ENCODE measurements at places on chromosomes 12 and 14.
A peak's percentile ranks its signal among the peaks of the same experiment; 100 is the strongest.

- no peak for DNase-seq
Observed at GRCh38 chr14:96989306-96989705, 192.1 kb downstream of the VRK1 start.

- no peak for DNase-seq
Observed at GRCh38 chr12:19642345-19642744, 203.1 kb downstream of the AEBP2 start.

DNA sequence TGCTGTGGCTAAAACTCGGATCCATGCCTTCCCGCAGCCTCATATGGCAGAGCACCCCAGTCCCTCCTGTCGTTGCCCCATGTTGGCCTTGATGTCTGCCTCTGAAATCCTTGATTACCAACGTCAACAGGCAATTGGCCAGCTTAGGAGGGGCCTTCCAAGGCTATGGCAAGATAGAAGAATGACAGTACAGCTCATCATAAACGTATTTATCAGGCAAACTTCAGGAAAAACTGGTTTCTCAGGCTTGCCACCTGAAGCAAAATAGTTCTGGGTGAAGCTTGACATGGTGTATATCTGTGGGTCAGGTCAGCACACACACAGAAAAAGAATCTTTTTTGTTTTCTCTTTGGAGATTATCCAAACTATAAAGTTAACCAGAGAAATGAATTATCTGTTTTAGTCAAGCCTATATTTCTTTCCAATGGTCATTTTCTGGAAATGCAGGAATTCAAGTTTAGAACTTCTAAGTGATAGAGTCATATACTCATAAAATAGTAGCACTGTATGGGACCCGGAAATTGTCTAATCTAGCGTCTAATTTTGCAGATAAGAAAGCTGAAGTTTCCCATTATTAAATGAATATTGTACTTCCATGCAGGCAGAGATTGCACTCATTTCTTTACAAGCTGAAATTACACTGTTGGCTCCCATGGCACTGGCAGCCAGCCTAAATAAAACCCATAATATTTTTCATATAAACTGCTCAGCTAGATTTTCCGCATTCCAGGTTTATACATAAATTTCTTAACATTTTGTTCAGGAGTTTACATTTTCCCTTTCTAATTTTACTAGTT, 24.4 kb upstream of the DUSP16 start:
- DNase-seq: no peak

DNA sequence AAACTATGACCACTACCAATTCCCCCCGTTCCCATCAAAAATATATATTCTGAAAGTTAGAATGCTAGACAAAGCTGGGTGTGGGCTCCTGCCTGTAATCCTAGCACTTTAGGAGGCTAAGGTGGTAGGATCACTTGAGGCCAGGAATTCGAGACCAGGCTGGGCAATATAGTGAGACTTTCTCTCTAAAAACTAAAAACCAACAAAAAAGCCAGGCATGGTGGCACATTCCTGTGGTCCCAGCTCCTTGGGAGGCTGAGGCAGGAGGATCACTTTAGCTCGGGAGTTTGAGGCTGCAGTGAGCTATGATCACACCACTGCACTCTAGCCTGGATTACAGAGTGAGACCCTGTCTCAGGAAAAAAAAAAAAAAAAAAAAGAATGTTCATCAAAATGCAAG, 48.8 kb upstream of the COL2A1 start:
- DNase-seq: no peak

DNA sequence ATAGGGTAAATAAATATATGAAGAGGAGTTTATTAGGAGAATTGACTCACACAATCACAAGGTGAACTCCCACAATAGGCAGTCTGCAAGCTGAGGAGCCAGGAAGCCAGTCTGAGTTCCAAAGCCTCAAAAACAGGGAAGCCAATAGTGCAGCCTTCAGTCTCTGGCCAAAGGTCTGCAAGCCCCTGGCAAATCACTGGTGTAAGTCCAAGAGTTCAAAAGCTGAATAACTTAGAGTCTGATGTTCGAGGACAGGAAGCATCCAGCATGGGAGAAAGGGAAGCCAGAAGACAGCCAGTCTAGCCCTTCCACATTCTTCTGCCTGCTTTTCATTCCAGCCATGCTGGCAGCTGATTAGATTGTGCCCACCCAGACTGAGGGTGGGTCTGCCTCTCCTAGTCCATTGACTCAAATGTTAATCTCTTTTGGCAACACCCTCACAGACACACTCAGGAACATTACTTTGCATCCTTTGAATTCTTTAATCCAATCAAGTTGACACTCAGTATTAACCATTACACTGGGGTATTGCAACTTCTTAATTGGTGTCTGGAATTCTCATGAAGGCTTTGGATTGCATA, 736.5 kb upstream of the LMO3 start:
- no peak for DNase-seq

- DNase-seq: peak; percentile 50
Observed at GRCh38 chr12:132018193-132018916, 68.6 kb downstream of the EP400 start.

DNA sequence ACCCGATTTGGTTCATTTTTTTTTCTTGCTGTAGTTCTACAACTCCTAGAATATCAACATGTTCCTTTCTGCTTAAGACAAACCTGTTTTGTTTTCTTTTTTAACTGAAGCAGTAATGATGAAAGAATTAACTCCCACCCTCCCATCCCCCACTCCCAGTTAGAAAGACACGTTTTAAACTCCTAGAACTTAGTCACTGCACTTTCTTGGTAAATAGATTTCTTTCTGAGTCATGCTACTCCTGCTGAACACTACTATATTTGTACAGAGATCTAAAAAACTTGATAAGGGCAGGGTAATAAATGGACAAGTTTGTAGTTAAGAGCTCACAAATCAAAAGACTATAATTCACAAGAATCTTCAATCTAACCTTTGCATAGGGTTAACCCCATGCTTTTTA, 118.9 kb upstream of the PTPRB start:
- DNase-seq: no peak

GRCh38 chr14:99749763-99750715, 43.2 kb upstream of the EML1 start:
- no peak for DNase-seq

DNA sequence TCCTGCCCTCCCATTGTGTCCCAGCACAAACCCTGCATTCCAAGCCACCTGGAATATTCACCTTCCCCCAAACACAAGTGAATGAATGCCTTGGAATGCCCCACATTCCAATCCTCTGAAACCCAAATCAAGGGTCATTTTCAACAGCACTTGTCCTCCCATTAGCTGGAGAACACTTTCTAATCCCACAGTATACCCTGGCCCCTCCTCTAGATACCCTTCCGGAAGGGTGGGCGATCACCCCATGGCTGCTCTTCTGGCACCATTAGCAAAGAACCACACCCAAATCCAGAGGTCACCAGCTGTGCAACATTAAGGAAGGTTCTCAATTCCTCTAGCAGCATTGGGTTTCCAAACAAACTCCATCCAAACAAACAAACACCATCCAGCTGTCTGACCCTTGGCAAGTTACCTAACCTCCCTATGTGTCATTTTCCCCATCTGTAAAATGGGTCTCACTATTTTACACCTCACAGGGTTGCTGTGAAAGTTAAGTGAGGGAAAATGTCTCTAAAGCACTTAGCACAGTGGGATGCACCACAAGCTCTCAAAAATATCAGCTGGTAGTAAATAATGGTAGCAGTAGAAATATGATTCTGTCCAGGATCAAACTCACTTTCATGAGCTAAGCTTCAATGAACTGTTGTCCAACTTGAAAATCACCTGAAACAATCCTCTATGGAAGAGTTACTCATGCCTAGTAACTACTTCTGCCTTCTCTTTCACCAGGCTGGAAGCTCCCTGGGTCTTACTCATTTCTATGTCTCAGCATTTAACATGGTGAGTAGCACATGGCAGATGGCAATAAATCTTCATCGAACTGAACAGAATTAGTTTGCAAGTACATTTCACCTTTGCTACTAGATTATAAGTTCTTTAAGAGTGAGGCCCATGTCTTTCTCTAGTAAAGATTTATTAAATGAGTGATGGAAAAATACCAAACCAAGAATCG, 5.3 kb downstream of the NUAK1 start:
- no peak for DNase-seq

GRCh38 chr14:74621556-74621955, 9.5 kb upstream of the LTBP2 start:
- DNase-seq: no peak

- DNase-seq: no peak
Observed at GRCh38 chr12:27498149-27498548, 25.9 kb upstream of the PPFIBP1 start.

GRCh38 chr12:30835216-30835615, 80.5 kb upstream of the CAPRIN2 start:
- DNase-seq: no peak

GRCh38 chr12:68121143-68121542, 38.4 kb downstream of the IFNG start:
- DNase-seq: no peak

DNA sequence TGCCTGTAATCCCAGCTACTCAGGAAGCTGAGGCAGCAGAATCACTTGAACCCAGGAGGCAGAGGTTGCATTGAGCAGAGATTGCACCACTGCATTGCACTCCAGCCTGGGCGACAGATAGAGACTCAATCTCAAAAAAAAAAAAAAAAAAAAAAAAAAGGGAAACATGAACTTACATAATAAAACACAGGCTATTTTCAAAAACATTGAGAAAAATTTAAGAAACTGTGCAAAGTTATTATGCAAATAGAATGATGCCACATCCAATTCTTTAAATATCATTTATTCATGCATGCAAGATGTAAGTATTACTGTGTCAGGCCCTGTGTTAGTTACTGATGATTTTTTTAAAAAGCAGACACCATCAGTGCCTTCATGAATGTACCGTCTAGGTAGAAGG, 20.0 kb upstream of the SLC16A7 start:
- no peak for DNase-seq
